HCEC 1CT (cell line): ENCODE measurements at places on chromosomes 11 and 22.

DNA sequence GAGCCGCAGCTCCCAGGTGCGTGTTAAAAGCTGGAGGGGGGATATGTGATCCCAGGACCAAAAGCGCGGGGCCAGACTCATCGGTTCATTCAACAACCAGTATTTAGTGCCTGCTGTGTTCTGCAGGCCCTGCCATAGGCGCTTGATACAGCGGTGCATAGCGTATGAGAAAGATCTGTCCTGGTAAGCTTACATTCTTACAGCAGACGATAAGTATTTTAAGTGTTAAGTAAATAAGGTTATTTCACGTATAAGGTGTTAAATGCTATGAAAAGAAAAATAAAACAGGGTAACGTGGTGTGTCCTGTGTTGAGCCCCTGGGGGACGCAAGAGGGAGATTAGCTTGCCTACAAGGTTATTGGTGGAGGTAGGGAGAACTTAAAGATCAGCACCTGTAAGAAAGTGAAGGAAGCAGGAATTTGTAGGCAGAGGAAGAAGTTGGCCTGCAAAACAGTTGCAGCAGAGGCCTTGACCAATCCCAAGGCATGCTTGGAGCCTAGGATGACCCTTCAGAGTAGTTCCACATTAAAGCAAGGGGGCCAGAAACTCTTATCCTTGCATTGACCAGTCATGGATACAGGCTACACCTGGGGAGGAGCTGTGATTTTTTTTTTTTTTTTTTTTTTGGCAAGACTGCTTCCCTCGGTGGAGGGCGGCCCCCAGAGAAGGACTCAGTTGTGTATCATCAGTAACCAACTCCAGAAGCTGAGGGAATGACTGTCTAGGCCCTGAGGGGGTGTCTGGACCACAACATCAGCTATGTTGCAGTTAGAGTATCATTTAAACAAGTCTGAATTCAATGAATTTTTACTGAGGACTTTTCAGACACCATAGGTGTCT is 487 bp upstream of the LIPT2 start:
- peak; percentile 51 for DNase-seq

- peak; percentile 85 for DNase-seq
Measured at GRCh38 chr11:95585069-95585751, 204.4 kb downstream of the FAM76B start.

- DNase-seq: no peak
Measured at GRCh38 chr11:44229624-44230023, 80.3 kb downstream of the ALX4 start.

DNA sequence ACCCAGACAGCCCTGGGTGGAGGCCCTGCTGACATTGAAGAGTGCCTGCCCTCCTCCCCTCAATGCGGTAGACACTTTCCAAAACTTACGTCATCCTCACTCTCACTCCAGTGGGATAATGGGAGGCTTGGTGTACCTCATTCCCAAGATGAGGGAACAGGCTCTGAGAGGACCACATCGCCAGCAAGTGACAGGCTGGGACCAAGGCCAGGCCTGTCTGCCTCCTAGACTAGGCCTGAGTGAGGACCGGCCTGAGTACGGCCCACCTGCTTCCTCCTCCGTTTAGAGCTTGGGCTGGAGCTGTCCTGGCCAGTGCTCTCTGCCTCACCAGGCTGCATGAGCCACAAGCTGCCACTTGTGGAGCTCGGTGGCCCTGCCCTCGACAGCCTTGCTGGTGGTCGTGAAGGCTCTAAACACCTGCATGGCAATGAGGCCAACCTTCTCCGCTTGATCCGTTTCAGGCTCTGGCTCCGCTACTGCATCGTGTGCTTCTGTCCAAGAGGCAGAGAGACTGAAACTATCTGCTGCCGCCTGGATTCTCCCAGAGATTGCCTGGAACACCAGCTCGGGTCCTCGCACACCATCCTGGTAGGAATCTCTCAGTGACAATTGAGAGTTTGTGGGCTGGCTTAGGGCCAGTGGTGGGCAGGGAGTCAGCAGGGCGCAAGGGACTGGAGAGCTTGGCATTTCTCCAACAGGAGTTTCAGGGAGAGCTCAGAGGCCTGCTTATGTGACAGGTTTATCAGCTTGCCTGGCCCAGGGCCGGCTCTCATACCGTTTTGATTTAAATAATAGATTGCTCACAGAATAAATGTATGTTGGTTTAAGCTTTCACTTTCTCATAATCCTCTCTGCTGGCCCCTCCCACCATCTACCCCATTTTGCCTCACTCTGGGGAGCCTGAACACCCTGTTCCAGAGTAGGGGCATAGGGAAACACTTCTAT is 9.4 kb downstream of the LRRC75B start:
- DNase-seq: no peak
